Activated T-helper 1 cell treated with anti-CD3 and anti-CD28 coated beads, Interleukin-12 subunit alpha, Interleukin-12 subunit beta, Interleukin-2, Interleukin-4 antibody, amounts not matched to agents 30 ng/mL and 10 ng/mL and 1 ng/mL, durations not matched to agents 14 hours and 24 hours and 36 hours (primary cell): ENCODE measurements at places on chromosomes 1 and 21.

DNA sequence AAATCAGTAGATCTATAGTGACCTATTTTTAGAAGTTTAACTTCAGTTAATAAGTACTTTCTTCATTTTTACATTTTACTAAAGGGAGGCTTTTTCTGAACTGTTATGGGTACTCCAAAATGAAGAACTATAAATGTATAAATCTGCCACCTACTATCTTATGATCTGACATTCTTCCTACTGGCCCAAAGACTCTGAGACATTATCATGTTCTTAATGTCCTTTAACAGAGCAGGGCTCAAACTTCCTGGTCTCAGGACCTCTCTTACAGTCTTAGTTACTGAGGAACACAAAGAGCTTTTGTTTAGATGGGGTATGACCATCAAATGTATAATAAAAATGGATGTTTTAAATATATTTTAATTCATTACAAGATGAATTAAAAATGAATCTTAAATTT is 8.9 kb downstream of the TRIM33 start:
- no peak for DNase-seq

- DNase-seq, result peak; percentile 51
These were observed 13.9 kb downstream of the NT5C1A start for GRCh38 chr1:39657923-39658485.

DNA sequence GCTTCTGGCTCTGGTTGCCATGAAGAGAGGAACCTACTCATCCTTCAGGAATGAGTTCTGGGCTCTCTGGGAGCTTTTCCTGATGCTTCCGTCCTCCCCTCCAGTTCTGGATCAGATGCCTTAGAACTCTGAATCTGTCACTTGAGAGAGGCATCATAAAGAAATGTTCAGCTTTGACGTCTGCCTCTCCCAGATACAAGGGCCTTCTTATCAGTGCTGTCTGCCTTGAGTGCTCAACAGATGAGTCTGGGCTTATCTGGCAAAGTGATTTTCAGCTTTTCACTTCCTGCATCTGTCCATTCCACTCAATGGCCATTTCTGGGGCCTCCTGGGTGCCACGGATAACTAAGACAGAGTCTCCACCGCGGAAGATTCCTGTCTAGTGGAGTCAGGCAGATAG is 12.3 kb upstream of the OTUD3 start:
- DNase-seq, result no peak

DNA sequence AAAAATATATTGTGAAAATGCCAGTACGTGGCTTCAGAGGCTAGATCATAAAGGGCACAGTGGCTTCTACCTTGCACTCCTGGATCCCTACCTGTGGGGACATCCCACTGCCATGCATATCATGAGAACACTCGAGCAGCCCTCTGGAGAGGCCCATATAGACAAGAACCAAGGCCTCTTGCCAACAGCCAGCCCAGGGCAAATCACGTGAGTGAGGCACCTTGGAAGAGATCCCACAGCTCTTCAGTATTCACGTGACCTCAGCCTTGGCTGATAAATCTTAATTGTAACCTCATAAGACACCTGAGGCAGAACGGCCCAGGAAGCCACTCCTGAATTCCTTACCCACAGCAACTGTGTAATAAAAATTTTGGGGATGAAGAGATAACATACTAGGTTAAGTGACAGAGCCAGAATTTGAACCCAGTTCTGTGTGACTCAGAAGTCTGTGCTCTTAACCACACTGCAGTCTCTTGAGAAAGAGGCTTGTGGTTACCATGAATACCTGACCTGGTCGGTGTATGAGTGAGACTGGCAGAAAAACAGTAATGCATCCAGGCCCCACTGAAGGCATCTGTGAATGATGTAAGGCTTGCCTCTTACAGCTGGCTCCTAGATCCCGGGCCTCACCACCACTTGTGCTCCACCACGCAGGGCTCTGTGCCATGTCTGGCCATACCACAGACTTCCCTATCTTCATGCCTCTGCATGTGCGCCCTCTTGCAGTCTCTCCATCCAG is 6.9 kb upstream of the A3GALT2 start:
- DNase-seq, result no peak

GRCh38 chr1:219549215-219549614 is 63.7 kb downstream of the ZC3H11B start:
- DNase-seq, result no peak

- DNase-seq, result no peak
These were observed 17.4 kb upstream of the HIVEP3 start for GRCh38 chr1:41936107-41936506.

DNA sequence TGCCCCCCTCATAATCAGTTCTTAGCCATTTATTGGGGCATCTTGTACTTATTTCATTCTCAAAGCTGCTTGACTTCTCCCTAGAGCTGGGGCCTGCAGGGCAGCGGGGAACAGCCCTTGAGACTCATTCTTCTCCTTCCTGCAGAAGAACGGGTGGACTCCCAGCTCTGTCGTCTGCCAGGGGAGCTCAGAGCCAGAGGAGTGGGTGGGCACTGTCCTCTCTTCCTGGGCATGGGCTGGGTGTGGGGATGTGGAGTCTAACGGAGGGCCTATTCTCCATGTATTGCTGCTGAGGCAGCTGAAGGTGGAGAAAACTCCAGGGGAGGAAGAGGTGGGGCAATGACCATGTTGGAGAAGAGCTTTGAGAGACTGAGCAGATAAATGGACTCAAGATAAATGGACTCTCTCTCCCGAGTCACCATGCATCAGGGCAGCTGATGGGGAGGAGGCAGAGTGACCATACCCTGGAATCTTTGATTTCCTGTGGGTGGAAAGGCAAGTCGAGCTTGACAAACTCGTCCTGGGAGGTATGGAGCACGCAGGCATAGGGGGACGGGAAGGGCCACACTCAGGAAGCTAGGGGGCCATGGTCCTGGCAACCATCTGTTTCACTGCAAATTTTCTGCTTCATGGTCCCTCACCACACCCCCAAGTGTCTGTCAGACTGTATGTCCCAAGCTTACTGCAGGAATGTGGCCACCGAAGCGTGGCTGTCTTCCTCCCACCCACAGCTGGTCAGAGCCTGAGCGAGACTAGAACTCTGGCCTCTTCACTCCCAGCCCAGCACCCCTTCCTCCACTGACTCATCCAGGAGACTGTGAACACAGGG is 56.9 kb upstream of the ATP2B4 start:
- no peak for DNase-seq

- peak; percentile 34 for DNase-seq
These were observed 24.4 kb downstream of the RRAGC start for GRCh38 chr1:38834937-38835827.
